ENCODE measurements at places on chromosomes 7 and 10.

GRCh38 chr7:55032069-55032699 is 13.4 kb downstream of the EGFR start:
- DNase-seq = no peak

GRCh38 chr7:81140775-81141174 is 221.9 kb upstream of the SEMA3C start:
- DNase-seq = no peak

GRCh38 chr7:1665549-1666316 is 4.3 kb upstream of the ELFN1 start:
- no peak for DNase-seq

- DNase-seq = no peak
Observed at GRCh38 chr10:102859911-102860310, 5.9 kb downstream of the BORCS7 start.

DNA sequence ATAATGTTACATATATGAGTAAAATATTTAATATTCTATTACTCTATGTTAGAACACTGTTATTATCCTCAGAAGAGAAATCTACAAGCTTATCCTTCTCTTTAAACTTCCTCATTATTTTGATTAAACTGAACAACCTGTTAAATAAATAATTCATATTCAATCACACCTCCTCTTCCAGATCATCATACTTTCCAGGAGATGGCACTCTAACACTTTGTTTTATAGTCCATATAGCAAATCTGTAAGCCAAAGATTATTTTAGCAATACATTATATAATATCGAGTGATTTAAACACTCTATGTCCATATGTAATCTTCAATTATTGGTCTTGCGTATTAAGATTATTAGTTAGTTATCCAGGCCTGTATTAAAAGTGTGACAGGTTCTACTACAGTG is 694.1 kb downstream of the ANKRD7 start:
- no peak for DNase-seq

- peak; percentile 10 for DNase-seq
Observed at GRCh38 chr7:128409596-128410450, at the start of gene IMPDH1. TSS of gene IMPDH1 (minus strand) at chr7:128409982. CDS start at chr7:128409901, 81 bp downstream.

- no peak for DNase-seq
Observed at GRCh38 chr7:1526271-1526754, 4.2 kb upstream of the MAFK start.

DNA sequence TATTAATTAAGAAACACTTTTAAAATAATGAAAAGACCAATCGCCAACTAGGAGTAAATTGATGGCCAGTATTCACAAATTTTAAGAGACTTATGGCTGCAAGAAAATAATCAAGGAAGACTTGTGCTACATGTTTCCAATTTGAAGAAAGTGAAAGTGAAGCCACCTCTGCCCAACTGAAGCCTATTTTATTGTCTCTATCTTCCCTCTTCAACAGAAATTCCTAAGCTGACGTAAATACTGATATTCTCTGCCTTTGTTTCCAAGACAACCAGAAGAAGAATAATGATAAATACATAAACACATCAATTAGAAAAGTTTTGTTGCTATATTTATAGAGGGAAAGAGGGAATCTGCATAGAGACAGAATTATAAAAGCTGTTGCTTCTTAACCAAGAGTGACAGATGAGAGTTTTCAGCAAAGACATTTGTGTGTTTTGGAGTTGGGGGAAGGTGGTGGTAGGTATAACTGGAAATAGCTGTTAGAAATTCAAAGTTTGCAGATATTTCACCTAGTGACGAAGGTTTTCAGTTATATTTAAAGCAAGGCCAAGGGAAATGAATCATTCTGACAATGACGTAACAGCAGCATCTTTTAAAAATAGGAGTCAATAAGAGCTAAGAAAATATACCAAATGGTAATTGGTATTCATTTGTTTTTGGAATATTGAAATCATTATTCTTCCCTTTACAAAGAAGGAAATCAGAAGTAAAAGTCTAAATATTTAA is 576.6 kb upstream of the SORCS1 start:
- no peak for DNase-seq

- DNase-seq = no peak
Observed at GRCh38 chr10:102633848-102634247, 10.4 kb upstream of the TRIM8 start.

DNA sequence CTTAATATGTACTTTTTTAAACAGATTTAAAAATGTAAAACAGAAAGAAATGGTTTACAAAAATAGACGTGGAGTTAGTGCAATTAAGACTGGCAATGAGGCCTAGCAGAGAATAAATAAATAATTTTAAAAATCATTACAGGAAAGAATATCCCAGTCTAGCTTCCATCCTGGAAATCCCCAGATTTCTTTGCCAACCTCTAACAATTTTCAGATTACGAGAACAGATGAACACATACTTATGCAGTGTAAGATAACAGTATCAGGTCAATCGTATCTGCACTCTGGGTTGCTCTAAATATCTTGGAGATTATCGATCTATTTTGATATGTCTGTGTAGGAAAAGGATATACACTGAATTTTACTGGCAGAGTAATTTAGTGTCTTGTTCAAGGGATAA is 210.5 kb downstream of the SEMA3A start:
- DNase-seq = no peak

- no peak for DNase-seq
Observed at GRCh38 chr10:132654121-132654571, 116.6 kb downstream of the INPP5A start.

DNA sequence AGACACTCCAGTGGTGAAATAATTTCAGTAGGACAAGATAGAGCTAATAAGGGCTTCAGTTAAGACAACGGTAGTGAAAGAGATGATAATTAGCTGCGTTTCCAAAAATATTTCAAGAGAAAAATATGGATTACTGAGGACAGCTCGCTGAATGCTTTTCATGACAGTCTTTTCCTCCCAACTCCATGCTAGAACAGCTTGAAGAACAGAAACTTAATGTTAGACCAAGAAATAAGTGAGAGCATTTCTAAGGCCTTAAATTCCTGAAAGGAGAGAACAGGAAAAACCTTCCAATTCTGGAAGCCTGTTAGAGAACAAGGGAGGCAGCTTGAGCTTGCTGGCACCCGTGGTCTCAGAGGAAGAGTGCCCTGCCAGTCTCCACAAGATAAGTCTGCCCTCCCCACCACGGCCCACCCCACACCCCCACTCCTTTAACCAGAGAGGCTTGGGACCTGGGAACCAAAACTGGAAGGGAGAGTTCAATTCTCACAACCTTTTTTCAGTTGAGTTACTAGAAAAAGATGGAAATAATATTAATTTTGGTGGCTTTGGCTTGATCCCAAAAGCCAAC is 1148.0 kb upstream of the CELF2 start:
- DNase-seq = no peak

DNA sequence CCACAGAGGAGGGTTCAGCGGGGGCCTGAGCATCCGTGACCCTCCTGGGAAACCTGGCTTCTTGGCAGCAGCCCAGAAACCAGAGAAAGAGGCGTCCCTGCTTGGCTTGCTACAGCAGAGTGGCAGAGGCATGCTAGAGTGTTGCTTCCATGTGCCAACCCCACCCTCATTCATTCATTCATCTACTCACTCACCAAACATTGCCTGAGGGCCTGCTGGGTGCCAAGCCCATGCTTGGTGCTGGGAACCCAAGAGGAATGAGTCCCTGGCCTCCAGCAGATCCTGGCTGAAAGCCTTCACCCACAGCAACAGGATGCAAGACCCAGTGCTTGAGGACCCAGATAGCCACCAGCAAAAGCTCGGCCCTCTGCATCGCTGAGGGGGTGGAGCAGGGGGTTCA is 129.0 kb downstream of the CDH23 start:
- DNase-seq = no peak

DNA sequence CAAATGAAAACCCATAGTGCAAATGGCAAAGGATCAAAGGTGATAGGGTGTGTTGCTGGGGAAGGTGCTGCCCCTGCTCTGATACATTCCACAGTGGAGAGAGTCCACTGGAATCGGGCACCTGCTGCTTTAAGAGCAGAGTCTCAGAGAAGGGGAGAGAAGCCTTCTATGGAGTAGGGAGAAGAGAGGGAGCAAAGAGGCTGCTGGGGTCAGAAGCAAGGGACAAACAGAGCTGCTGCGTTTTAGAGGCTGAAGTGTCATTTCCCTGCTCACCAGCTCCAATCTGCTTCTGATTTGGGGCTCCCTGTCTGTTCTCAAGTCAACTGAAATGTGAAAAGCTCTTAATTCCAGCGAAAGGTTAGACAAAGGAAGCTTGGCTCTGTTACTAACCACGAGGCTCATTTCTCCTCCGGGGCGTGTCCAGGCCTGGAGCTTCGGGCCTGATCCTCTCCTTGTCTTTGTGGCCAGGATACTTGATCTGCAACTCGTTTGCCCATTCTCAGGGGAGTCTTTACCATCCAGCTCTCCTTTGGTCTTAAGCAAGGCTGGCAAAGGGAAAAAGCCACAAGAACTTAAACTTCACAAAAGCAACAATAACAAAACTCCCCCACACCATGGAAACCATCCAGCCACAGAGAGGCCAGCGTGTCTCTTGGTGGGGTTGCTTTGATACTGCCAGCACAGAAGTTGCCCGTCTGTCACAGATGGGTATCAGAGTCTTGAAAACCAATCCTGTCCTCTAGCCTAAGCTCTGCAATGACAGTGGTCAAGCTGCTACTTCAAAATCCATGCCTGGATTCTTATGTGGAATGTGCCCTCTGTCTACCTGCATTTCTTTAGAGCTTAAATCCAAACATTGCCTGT is 692.6 kb downstream of the SUGCT start:
- no peak for DNase-seq

- DNase-seq = no peak
Observed at GRCh38 chr10:102400598-102401341, 5.3 kb downstream of the NFKB2 start.

GRCh38 chr10:11638055-11638698 is 26.7 kb upstream of the USP6NL start:
- no peak for DNase-seq

DNA sequence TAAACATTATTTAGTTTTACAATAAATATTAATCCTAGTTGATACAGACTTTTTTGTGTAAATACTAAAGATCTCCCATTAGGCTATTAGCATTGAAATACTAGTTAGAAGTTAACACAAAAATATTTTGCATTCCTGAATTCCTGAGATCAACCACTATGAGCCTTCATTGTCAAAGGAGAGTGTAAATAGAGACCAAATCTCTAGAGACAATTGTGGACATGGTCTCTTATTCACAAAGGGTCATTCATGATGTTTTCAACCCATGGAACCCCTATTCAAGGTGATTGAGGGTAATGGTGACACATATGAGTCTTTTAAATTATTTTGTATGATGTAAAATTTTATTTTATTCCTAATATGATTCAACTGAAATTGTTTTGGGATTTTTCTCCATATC is 1454.8 kb upstream of the LRRTM3 start:
- DNase-seq = no peak

DNA sequence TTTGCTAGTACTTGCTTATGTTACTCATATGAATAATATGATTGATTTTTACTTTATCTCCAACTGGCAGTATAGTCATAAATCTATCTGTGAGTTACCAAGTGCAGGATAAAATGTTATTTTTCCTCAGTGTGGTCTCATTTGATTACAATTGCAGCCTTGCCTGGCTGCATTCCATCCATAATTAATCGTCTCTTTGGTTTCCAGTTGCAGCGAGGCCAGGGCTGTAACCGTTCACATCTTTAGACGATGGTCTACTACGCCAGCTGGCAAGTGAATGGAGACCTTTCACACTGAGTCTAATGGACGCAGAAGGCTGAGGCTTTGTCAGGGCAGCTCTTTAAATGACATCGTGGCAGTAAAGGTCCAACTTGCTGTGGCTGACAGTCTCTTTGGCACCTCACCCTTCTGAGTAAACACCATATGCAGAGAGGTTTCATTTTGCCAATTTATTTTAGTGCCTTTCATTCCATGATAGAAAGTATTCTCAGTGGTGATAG is 84.0 kb downstream of the ARL4A start:
- peak; percentile 38 for DNase-seq

DNA sequence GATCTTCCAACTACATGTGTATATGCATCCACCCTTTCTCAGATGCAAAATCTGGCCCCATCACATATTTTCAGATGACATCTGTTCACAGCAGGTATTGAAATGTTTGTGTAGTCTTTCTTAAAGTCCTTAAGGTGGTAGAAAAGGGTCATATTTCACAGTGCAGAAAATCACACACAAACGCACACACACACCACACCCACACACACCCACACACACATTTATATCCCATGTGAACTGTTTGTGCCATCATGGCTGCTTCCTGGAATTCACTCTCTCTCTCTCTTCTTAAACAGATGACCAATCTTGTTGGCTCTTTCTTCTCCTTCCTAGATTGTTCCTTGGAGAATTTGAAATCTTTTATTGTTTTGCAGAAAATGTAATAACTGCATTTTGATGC is 663.0 kb upstream of the GRM3 start:
- DNase-seq = no peak

DNA sequence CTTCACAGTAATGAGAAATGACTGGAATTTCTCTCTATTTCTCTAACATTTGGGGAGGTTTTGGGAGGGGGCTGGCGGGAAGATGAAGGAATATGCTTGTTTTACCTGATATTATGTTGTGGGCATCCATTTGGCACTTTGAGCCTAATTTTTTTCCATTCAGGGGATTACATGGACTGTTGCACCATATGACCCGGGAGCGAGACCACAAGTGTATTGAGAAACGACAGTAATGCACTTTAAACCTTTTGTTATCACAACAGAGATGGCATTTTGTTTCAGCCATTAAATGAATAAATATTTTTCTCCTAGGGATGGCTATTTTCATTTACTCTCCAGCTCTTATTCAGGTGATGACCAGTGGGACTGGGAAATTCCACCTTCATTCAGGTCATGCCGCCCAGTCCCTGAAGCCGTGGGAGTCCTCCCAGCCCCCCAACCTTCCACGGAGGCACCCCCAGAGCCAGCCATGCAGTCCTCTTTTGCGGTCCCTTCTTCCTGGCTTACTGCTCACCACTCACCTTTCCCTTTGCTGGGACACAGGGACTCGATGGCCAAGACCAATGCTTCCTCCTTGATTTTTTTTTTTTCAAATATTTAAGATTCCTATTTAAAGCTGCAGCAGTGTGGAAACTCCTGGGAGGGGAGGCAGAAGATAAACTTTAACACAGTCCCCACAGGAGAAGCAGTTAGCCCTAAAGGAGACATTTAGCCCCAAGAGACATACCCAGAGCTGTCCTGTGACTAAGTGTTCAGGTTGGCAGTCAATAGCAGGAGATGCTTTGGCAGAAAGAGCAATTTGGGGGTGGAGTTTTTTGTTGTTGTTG is 190.9 kb upstream of the YAE1 start:
- no peak for DNase-seq

- no peak for DNase-seq
Observed at GRCh38 chr7:85103962-85104361, 82.9 kb downstream of the SEMA3D start.

GRCh38 chr7:137592232-137592896 is 248.8 kb upstream of the PTN start:
- DNase-seq = no peak

GRCh38 chr10:118543714-118544400 is 51.6 kb downstream of the PRLHR start:
- DNase-seq = peak; percentile 32

DNA sequence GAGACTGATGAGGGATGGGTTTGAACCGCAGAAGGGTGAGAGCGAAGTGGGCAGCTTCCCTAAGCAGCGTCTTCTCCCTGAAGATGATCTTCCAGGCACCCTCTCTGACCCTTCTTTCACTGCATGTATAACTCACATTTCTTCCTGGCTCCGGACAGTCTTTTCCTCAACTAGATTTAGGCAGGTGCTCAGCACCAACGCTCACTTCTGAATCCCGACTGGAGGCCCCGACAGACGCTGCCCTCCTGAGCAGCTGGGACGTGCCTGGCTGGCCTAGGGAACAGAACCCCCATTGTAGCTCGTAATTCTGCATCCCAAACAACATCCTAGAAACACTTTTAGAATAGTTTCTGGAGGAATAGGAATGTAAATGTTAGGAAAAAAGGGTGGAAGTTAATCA is 206.6 kb downstream of the DIP2C start:
- no peak for DNase-seq

All from NCI-H1930 (cell line).